ENCODE measurements at places on chromosomes 6 and 20. TPM values are rescaled to one million over a fixed set of nuclear protein-coding genes. Genes with fewer than 3 reads are reported as not detected.

GRCh38 chr6:45643126-45643525, 265.4 kb upstream of the SUPT3H start:
- DNase-seq: no peak

Gene ATRN
- total RNA-seq: 10.9 TPM

DNA sequence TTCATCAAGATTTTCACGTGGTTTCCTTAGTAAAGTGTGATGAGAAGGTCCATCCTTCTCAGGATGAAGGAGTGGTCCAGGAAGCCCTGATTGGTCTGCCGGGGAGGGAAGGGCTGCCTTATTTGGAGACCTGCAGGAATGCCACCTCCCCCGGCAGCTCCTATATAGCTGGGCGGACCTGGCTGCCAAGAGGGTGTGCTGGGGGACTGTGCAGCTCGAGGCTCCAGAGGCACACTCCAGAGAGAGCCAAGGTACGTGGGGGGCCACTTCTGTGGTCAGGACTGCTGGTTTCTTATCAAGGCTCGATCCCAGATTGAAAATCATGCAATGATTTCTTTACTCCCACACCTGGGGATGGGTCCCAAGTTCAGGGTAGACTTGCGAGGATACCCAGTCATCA, at the start of gene PRND:
PRND (plus strand) TSS at position 191 of the 400 bp plus-strand sequence. CDS start 2,643 bp downstream, outside the sequence.
- no peak for DNase-seq

DNA sequence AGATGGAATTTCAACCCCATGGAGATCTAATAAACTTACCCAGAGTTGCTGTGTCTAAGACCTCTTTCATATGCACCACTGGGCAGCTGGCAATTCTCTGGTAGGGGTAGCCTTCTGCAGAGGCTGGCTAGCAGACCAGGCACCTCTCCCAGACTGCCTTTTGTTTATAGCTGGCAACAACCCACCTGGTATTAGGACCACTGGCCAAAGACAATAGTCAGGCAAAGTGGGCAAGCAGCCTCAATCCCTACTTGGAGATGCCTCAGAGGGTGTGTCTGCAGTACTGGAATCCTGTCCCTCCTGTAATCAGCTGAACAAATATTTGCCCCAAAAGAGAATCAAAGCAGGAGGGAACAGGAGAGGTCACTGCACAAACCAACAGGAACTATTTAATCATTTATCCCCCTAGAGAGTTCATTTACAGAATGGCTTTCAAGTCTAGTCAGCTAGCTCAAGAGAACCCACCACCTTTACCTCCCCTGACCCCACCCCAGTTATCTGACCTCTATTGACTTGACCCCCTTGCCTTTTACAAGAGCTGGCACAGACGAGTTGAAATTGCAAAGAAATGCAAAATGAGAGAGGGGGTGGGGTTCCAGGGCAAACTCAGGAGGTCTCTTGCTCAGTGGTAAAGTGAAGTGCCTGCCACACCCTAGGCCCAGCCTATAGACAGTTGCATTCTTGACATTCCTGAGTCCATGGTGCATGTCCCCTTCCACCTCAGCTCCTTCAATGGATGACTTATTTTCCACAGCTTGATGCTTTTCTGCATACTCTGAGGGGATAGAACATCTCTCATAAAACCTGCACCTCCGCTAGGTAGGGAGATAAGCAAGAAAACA, 2.8 kb downstream of the BCL2L1 start:
- no peak for DNase-seq

Gene CPNE5
- 0.61 TPM for total RNA-seq

- DNase-seq: no peak
Measured at GRCh38 chr6:129029778-129030177, 146.8 kb downstream of the LAMA2 start.

Gene DEFB132
- not detected for total RNA-seq

Gene HLA-DQA1
- total RNA-seq: 13.3 TPM

- DNase-seq: no peak
Measured at GRCh38 chr6:55694148-55694547, 115.2 kb upstream of the HMGCLL1 start.

GRCh38 chr6:138250513-138251247, 32.4 kb upstream of the PBOV1 start:
- no peak for DNase-seq

DNA sequence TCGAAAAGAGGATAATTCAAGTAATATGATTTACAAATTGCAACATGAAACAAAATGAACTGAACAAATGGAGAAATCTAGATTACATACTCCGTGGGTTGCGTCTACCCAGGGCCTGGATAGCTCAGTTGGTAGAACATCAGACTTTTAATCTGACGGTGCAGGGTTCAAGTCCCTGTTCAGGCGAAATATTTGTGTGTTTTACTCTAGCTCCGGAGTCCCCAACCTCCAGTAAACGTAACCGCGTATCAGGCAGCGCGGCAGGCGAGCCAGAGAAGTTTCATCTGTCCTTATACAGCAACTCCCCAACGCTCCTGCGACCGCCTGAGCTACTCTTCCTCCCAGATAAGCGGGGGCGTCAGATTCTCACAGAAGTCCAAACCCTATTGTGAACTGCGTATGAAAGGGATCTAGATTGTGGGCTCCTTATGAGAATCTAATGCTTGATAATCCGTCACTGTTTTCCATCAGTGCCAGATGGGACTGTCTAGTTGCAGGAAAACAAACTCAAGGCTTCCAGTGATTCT, 176.1 kb downstream of the TRIM27 start:
- DNase-seq: no peak

DNA sequence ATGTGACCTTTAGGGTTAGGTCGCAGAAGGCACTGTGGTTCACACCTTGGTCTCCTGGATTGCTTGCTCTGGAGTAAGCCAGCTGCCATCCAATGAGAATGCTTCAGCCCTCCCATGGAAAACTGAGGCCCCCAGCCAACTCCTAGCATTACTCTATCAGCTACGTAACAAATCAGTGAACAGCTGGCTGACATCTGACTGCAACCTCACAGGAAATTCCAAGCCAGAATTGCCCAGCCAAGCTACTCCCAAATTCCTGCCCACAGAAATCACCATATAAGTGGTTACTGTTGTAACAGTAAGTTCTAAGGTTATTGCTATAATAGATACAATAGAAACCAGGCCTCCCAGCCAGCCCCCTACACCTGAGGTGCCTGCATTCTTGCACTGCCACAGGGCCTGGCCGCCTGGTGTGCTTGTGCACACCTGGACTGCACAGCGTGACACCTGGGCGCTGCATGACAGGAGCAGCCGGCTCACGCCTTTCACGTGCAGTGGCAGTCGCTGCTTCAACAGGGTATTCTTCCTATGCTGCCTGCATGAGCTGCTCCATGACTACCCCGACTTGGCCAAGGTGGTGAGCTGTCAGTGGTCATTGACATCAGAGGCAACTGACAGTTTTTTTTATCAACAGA, 429.7 kb upstream of the RUNX2 start:
- no peak for DNase-seq

DNA sequence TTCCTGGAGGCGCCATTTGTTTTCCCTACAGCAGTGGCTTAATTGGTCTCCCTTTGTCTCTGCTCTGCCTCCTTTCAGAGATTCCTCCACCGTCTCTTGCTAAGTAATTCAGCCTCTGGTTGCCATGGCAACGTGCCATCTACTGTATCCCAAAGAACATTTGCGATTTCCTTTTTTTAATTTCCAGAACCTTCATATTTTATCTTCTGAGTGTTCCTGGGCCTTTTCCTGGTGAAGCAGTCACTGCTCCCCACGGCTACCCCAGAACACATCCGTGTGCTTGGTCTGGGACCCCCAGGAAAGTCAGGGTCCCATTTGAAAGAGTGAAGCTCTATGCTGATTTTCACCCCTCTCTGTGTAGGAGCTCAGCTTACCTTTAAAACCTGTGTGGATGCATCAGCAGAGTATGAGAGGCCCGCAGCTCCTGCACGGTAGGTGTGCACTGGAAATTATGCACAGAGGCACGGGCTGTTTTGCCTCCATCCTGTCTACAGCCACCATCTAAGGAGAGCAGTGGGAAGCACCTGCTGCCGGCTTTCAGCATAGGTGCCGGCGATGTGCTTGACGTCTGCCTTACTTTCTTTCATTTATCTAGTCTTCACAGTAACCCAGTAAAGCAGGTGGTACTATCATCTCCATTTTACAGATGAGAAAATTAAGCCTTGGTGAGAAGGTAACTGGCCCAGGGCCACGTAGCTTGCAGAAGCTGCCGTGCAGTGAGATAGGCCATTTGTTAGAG, 122.8 kb downstream of the SYCP2 start:
- no peak for DNase-seq

DNA sequence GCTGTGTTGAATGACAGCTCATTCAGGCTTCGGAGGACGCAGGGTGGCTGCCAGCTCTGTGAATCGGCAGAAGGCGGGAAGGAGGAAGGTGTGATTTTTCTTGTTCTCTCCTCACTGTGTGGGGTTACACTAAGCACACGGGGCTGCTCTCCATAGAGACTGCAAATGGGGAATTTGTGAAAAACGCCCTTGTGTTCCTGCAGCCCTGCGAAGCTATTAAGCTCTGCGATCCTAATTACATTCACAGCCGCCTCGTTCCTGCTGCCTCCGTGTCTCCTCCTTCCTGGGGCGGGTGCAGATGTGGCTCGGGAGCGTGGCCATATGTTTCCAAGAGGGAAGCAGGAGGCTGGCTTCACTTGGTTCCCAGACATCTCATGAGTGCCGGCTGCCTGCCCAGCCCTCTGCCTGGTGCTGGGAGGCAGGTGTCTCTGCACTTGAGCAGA, 124.0 kb downstream of the TOX2 start:
- no peak for DNase-seq

DNA sequence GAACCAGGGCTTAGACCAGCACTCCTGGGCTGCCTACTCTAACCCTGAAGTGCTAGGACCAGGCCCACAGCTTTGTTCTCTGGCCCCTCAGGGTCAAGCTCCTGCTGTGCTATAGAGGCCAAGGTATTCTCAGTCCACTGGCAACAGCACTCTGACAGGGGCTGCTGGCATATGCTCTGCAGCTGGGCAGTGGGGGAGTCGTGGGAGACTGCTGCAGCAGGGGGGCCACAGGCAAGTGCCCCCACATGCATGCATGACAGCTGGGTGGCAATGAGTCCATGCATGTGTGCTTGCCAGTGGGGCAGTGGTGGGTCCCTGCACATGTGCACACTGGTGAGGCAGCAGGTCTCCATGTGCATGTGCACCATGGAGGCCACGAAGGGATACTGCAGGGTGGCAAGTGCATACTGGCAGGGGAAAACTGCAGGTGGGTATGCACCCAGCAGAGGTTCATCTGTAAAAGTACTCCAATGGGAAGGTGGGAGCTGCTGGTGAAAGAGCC, 364.9 kb upstream of the IRAK1BP1 start:
- no peak for DNase-seq

DNA sequence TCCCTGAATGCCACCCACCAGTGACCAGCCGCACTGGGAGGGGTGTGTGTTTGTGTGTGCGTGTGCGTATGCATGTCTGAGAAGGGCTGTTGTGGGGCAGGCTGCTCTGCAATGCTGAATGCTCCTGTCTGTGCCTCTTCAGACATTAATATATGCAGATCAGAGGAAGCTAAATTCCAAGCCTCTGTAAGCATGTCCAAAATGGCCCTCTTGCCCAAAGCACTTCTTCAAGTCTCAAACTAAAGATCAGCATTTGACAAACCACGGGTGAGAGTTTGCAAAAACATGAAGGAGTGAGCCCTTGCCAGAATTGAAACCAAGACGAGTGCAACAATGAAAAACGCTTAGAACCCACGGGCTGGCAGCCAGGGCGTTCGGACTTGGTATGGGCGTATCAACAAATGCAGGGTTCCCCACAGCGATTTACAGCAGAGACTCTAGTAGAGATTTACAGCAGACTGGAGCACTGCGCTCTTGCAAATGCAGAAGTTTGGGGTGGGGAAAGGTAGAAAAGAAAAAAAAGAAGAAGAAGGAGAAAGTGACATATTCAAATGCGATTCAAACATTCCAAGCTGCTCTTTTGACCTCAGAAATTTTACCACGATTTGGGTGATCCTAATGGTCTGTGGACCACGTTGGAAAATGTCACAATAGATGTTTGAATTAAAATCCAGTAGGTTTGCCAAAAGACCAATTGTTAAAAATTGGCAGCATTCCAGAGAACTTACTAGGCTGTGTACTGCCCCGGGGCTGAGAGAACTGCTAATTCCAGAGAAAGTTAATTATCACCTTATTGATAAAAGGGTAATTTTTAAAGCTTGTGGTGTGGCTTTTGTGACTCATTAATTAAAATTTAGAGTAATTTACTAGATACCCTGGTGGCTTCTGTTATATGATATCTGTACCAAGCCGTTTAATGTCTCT, 3.5 kb downstream of the SCML4 start:
- DNase-seq: peak; percentile 27

- DNase-seq: no peak
Measured at GRCh38 chr20:57435498-57436222, 44.5 kb downstream of the RBM38 start.

GRCh38 chr6:93318121-93318520, 101.2 kb downstream of the EPHA7 start:
- DNase-seq: no peak

Gene PLAGL1
- 13.6 TPM for total RNA-seq

Gene PTGIS
- total RNA-seq: 40.6 TPM

DNA sequence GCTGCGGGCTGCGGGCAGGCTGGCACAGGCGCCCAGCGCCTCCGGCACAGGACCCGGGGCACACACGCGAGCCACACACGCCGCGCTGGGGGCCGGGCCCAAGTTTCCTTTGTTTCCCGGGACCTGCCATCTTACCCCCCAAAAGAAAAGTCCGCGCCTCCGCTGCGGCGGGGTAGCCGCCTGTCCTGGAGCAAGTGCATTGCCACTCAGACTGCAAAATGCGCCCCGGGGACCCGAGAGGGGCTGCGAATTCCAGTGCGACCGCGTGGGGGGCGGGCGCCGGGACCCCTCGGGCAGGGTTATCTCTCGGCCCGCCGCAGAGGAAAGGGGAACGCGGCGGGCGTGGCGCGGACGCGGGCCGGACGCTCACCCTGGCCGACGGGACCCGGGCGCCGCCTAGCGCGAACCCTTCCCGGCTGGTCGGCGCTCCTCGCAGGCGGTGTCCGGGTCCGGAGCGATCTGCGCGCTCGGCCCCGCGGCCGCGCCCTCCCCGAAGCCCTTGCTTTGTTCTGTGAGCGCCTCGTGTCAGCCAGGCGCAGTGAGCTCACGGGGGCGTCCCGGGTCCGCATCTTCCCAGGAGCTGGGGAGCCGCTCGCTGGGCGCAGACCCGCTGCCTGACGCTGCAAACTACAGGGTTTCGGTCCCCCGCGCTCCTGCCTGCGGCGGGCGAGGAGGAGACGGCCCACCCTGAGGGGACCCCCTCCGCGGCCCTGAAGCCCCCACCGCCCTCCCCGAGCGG, 639 bp upstream of the CD24 start:
- DNase-seq: no peak

- DNase-seq: no peak
Measured at GRCh38 chr6:93059911-93060310, 359.4 kb downstream of the EPHA7 start.

GRCh38 chr6:21084656-21085055, 508.9 kb upstream of the SOX4 start:
- DNase-seq: no peak

DNA sequence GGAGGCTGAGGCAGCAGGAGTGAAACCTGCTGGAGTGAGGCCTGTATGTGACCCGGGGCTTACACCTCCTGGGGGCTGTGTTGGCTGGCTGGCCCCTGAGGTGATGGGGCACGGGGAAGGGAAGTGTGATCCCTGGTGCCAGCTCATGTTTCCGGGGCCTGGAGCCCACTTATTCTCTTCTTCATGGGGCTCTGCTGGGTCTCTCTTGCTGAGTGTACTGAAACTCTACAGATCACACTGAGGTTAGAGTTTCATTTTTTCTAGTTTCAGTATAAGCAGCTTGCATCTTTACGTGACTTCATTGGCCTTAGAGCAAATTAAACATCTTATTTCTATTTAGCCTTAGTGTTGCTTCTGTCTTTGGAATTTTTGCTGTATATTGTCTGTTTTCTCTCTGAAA, 96.2 kb downstream of the ANKS1A start:
- no peak for DNase-seq

Gene MLN
- total RNA-seq: not detected

GRCh38 chr6:153729189-153729588, 309.9 kb upstream of the OPRM1 start:
- DNase-seq: no peak

Gene SRSF12
- total RNA-seq: 0.10 TPM
